Thymus (tissue), 14 donors: ENCODE measurements at places on chromosomes 2 and 18. TPM values are rescaled to one million over a fixed set of nuclear protein-coding genes. Genes with fewer than 3 reads are reported as not detected.

GRCh38 chr18:56021136-56021808 is 433.3 kb upstream of the TCF4 start:
- DNase-seq, result no peak

The TGFBRAP1 gene
- total RNA-seq, result 7.3 TPM

DNA sequence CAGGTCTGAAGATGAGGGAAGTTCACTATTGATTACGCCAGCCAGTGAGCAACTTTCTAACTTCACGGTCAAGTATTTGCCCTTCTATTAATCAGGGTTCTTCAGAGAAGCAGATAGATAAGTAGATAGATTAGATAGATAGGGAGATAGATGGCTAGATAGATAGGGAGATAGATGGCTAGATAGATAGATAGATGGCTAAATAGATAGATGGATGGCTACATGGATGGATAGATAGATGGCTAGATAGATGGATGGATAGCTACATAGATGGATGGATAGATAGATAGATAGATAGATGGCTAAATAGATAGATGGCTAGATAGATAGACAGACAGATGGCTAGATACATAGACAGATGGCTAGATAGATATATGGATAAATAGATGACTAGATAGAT is 4.8 kb upstream of the INPP5D start:
- no peak for DNase-seq

The ABCG8 gene
- total RNA-seq, result under 0.01 TPM

- DNase-seq, result no peak
Observed at GRCh38 chr2:76862901-76863300, 659.3 kb downstream of the LRRTM4 start.

- DNase-seq, result no peak
Observed at GRCh38 chr2:127424598-127425520, 6.6 kb downstream of the PROC start.

The SFXN5 gene
- total RNA-seq, result 11.0 TPM
